ENCODE measurements at places on chromosomes 11 and 22.
A peak's percentile ranks its signal among the peaks of the same experiment; 100 is the strongest.

DNA sequence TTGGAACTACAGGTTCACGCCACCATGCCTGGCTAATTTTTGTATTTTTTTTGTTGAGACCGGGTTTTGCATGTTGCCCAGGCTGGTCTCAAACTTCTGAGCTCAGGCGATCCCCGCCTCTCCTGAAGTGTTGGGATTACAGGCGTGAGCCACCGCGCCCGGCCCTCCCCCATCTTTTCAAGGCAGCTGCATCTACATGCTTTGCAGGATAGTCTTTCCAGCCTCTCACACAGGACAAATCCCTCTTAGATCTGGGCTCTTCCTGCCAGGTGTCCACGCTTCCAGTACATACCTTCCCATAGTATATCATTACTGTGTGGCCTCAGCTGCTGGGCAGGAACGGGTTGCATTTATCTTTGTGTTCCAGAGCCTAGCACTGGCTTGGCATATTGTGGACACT is 49.7 kb downstream of the C11orf96 start:
- no peak for DNase-seq

GRCh38 chr11:127693686-127694085 is 693.1 kb upstream of the KIRREL3 start:
- no peak for DNase-seq

GRCh38 chr11:8365216-8365941 is 101.7 kb upstream of the LMO1 start:
- no peak for DNase-seq

DNA sequence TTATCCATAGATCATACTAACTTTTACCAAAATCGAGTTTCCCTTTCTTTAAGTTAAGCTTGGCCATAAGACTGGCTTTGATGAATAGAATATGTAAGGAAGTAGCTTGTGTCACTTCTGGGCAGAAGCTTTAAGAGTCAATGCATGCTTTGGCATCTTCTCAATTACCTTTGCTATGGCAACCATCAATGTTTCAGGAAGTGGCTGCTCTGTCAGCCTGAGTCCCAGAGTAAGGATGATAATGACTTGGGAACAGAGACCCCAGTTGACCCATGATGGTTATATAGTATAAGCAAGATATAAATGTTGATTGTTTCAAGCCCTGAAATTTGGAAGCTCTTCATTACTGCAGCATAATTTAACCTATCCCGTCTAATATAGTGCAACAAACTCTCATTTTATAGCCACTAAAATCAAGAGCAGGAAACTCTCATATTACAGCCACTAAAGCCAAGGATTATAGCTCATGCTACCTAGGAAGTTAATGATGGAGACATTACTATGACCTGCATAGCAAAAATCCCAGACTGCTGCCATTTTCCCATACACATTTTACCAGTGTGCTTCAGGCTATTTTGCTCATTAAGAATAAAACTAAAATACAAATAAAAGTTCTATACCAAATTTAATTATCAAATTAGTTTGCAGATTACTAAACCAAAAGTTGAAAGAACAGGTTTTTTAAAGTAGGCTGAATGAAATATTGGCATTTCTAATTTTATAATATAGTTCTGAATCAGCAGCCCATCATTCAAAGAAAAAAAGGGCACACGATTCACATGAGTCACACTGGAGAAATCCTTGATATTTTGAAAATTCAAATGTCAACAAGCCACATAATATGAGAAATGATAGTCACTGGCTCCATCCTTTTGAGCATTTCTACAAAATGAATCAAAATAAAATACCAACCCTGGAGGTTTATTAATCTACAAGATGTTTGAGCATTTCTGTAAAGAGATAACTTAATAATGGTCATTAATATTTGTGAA is 23.8 kb downstream of the FSHB start:
- DNase-seq: no peak

DNA sequence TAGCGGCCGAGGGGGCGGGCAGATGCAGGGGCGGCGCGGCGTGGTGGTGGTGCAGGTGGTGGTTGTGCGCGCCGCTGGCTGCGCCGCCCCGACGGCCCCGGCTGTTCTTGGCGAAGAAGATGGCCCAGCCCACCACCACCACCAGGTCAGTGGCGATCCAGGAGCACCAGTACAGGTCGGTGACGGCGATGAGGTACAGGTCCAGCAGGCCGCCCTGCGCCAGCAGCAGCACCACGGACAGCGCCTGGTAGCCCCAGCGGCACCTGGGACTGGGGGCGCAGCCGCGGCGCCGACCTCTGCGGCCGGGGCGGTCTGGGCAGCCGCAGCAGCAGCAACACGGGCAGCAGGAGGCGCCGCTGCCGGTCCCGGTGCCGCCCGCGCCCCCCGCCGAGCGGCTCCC is 879 bp downstream of the TMEM121B start:
- peak; percentile 59 for DNase-seq

- no peak for DNase-seq
These were observed 140.8 kb upstream of the ZBED5 start for GRCh38 chr11:10998674-10999073.

GRCh38 chr11:128520888-128521681 is 66.3 kb downstream of the ETS1 start:
- peak; percentile 36 for DNase-seq

- peak; percentile 56 for DNase-seq
These were observed 107.8 kb downstream of the OSBP2 start for GRCh38 chr22:30802202-30803166.

DNA sequence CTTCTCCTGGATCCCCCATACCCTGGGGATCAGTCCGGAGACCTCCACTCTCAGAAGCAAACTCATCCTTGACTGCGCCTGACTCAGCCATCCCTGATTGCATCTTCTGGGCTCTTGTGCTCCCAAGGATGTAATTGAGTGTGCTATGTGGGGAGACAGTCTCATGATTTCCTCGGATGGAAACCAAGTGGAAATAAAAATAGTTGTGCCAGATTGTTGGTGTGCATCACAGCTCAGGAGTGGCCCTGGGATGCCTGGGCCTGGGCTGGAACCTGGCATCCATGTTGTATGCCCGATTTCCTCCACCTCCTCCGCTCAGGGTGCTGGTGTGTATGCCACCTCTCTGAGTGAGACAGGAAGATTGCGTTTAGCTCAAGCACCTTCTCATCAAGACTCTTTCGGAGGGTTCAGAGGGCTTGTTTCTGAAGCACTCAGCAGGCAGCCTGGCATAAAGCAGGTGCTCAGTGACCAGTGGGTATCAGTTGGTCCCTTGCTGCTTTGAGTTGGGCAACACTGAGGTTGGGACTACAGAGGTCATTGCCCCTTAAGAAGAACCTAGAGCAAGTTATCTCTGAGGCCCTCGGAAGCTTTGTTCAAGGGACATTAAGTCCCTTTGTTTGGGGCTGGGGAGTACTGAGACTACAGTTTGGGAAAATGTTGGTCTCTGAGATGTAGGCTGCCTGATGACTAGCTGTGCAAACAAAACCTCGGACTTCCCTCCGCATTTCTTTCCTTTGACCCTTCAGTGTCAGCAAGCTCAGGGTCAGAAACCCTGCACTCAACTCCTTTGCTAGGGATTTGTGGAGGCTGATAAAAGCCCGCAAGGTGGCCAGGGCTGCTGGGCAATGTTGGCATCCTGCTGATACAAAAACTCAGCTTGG is 24.8 kb upstream of the MICAL2 start:
- no peak for DNase-seq

DNA sequence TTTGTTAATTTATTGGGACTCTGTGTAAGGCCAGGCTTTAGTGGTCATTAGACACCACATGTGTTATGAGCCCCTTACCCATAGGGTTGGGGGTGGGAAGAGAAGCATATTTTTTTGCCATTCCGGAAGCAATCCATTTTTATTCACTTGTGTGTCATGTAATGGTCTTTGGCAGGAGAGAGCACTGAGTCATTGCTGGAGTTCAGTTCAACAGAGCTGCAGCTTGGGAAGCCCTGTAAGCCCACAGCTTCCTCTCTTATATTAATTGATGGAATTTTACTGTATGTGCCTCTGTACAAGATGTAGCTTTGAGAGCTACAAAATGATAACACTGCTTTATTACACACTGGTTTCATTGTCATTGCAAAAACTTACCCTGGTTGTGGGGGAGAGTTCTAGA is 177.3 kb upstream of the SORL1-AS1 start:
- DNase-seq: no peak

GRCh38 chr11:16912692-16913111 is 101.5 kb downstream of the PLEKHA7 start:
- no peak for DNase-seq

- no peak for DNase-seq
These were observed 20.9 kb downstream of the SHISAL1 start for GRCh38 chr22:44291674-44292360.

GRCh38 chr11:8564526-8564925 is 29.5 kb downstream of the STK33 start:
- DNase-seq: no peak

DNA sequence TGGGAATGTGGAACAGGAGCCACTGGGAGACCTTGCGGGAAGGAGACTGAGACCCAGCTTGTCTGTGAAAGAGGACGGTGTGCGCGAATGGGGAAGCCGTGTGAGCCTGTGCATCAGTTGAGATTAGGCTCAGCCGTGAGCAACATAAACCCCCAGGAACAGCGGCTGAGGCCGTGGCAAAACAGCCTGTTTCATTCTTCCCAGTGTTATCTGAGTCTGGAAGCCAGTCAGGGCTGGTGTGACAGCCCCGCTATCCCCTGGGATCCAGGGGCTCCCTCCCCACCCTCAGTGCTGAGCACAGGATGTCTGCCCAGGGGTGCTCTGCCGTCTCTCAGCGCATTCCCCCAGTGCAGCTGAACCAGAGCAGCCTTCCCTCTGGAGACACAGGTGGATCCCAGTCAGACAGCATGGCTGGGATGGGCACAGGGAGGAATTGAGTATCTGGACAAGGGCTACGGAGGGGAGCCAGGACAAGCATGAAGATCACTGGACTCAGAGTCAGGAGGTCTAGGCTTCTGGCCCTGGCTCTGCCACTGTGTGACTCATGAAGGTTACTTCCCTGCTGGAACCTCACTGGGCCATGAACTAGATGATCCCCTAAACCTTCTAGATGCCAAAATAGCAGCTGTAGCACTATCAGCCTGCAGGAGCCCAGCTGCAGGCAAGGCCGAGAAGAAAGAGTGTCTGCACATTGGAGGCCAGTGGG is 8.6 kb downstream of the OAF start:
- no peak for DNase-seq

DNA sequence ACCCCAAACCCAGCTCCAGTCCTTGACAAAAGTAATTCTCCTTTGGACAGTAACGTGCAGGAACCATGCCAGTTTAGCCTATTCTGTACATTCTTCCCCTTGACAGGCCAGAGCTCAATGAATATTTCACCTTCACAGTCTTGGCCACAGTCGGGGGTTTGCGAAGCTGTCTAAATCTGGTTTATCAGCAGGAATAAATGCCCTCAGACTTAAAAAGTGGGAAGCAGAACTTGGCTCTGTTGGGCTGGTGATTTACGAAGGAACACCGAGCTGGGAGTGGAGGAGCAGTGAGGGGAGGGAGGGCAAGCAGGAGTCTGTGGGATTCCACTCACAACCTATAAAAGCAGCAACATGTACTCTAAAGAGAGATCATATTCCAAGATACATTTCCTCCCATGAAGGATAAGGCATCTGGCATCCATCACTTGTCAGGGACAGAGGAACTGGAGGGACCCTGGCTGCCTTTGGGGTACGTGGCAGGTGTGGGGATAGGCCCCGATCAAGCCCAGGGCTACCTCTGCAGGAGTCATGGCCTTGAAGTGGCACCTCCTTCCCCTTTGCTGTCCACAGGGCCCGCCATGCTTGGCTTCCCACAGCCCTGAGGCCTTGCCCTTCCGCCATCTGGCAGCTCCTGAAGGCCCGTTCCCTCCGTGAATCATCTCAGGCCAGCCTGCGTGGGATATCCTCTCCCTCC is 154.3 kb downstream of the ADAMTS15 start:
- no peak for DNase-seq

GRCh38 chr22:26658671-26659478 is 1.5 kb downstream of the MIAT start:
- DNase-seq: peak; percentile 66

- DNase-seq: no peak
These were observed 221.7 kb downstream of the NTM start for GRCh38 chr11:131592152-131592551.

DNA sequence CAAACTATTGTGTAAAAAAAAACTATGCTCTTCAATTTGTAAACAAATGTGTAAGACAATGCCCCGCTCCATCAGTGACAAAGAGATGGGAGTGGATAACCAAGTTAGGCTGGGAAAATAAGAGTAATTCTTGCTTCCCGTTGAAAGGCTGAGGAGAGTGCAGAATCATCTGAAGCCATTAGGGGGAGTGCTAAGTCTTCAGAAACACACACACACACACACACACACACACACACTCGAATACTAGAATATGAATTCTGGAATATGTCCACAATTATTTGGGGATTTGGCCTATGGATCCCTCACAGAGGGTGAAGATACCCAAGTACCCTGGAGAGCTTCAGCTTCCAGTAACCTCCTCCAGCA is 27.8 kb upstream of the ROBO3 start:
- no peak for DNase-seq

- DNase-seq: no peak
These were observed 14.1 kb downstream of the HRAS start for GRCh38 chr11:521177-521688.

DNA sequence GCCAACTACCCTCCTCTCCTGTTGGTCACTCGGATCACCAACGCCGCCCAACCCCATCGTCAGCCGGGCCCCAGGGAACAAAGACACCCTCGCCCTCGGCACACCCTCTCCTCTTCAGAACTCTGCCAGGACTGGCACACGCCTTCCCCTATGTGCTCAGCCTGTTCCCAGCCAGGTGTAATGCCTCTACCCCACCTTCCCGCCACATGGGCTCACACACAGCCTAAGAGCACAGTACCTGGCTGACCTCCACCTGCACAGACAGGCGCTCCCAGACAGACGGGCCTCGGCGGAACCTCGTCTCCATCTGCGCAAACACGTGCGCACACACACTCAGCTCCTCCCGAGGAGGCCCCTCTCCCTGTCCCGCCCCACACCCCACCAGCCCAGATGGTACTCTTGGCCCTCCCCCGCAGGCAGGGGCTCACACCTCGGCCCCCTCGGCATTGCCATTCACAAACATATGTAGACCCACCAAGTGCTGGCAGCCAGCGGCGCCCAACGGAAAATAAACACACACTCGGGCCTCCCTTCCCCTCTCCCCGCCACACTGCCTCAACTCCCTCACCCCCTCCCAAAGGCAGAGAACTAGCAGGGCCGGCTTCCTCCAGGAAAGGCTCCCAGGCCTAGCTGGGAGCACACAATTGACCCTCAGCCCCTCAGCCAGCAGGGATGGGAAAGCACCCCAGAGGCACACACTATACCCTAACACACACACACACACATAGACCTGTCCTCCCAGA is 8.5 kb downstream of the ELFN2 start:
- no peak for DNase-seq

GRCh38 chr11:70063121-70063520 is 15.0 kb upstream of the ANO1 start:
- no peak for DNase-seq

DNA sequence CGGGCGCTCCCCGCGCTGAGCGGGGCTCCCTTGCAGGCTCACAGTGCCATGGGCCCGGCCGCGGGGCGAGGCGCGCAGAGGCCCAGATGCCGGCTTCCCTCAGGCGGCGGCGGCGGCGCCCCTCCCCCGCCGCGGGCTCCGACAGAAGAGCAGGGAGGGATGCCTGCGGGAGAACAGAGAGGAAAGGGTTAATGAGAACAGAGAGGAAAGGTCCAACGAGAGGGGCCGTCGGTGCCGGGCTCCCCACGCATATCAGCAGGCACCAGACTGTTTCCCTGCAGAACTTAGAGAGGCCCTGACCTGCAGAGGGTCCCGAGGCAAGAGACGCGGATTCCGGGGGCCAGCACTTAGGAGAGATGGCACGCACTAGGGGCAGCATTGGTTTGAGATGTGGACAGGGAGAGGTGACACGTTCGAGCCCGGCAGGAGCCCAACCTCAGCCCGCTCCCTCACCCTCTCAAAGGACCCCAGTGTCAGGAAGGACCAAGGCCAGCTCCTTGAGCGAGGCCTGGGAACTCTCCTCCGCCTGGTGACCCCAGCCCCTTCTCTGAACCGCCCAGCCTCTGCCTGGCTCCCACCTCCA is 9.1 kb downstream of the NRXN2 start:
- no peak for DNase-seq

All from CD4-positive, alpha-beta T cell treated with Interleukin-4 for 1 hour (primary cell).